Activated CD4-positive, alpha-beta T cell treated with anti-CD3 and anti-CD28 coated beads, Interleukin-2, amount 10 ng/mL, durations not matched to agents 7 days and 5 days (primary cell): ENCODE measurements at places on chromosomes 6 and 20.
A peak's percentile ranks its signal among the peaks of the same experiment; 100 is the strongest.

- no peak for DNase-seq
Observed at GRCh38 chr6:105934708-105935107, 151.4 kb upstream of the PRDM1 start.

GRCh38 chr6:19159089-19159488 lies 678.1 kb upstream of the ID4 start:
- DNase-seq: no peak

- no peak for DNase-seq
Observed at GRCh38 chr6:39074486-39074885, 25.9 kb downstream of the GLP1R start.

- no peak for DNase-seq
Observed at GRCh38 chr6:156511051-156511450, 266.1 kb upstream of the ARID1B start.

DNA sequence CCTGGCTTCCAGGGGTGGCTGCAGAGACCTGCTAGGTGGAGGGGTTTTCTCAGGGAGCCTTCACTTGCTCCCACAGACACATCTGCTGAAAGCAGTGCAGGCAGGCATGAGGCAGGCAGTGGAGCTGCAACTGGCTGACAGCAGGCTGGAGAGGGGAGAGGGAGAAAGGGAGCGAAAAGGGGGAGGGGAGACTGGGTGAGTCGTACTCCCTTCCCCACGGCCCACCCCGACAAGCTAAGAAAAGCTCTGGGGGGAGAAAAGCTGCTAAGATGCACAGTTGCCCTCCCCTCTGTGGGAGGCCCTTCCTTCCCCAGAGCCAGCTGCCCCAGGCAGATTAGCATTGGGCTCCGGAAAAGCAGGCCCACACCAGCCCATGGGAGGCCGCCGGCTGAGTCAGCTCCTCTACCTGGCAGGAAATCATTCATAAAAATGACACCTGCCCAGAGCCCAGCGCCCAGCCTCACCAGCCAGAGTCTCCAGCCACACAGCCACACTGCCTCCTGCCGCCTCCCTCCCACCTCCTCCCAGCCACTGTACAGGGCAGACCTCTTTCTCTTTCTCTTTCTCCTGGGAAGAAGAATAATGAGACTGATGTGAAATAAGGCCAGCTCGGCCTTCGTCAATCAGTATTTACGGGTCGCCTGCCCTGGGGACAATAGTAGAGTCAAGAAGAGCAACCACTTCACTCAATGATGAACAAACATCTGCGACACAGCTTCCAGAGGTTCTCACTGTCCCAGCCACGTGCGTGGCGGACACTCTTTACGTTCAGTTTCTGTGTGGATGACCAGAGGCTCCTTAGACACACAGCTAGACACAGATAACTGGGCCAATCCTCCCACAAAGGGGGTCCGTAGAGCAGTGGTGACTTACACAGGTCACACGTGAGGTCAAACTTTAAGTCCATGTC lies 7.7 kb upstream of the C20orf203 start:
- DNase-seq: peak; percentile 9

GRCh38 chr6:131366223-131366622 lies 206.8 kb upstream of the ARG1 start:
- no peak for DNase-seq

DNA sequence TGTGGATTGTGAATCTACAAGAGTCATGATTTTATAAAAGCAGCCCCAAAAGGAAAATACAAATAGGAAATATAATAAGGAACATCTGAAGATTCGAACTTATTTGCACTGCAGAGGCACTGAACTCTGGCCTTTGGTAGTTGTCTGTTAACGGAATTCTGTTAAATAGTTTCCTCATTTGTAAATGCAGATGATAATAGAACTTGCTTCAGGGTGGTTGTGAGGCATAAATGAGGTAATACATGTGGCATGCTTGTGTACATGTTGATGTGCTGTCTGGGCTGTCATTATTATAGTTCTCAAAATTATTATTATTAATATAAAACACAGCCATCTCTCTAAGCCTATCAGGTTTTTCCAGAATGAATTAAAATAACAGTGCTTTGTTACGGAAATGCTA lies 302.0 kb downstream of the NRN1 start:
- DNase-seq: no peak

- DNase-seq: no peak
Observed at GRCh38 chr6:156183678-156184077, 593.5 kb upstream of the ARID1B start.

DNA sequence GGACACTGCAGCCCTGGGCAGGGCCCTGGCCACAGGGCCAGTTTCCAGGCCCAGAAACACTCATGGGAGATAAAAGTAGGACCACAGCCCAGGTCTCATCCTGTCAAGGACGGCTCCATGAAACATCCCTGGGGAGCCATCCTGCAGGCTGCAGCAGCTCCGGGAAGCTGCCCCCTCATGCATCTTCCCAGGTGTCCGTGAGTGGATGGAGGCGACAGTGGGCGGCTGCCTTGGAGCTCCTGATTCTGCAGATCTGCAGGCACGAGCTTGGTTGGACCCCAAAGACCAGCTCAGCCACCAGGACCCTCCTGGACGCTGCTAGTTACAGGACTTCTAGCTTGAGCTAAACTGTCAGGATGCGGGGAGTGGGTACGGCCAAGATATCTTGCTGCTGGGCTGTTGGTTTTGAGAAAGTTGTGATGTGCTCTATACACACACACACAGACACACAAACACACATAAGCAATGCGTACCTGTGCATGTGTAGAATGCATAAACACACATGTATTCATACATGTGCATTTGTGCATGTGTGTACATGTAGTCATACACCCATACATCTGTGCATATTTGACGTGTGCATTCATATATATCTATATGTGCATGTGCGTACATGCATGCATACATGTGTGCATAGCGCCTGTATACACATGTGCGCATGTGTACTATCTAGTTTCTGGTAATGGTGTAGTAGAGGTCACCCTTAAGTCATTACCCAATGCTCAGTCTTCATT lies 297.8 kb downstream of the TAF4 start:
- no peak for DNase-seq

DNA sequence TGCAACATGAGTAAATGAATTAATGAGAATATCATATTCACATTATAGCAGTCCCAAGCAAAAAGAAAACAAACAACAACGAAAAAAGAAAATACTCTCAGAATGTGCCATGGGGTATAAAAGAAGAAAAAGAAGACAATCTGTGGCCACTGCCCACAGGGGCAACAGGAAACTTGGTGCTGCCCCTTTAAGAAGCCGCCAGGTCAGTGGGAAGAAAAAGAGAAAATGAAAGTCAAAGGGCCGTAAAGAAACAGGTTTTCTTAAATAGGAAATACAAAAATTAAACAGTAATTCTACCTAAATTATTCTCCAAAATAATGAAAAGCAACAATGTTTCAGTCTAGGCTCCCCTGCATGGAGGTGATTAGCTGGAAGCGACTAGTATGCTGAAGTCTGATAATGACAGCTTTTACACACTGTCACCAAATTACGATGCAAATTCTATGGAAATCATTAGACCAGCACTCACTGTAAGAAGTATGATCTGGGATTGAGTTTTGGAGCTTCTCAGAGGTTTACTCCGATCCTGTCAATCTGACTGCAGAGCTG lies 23.6 kb downstream of the GMDS start:
- DNase-seq: no peak

DNA sequence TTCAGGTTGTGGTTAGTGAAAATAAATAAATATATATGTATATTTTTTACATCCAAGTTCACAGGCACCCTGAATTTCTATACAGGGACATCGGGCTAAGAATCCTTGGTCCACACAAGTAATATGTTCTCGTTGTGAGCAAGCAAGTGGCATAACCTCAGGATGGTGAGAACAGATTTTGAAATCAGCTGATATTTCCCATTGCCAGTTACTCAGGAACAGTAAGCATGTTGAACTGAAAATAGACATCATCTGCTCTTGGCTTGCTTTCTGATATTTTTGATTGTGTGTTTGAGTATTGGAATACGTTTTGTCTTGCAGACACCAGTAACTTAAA lies 87.7 kb downstream of the TRMT6 start:
- DNase-seq: no peak

- DNase-seq: peak; percentile 34
Observed at GRCh38 chr6:25007269-25007699, 71.5 kb upstream of the RIPOR2 start.

- no peak for DNase-seq
Observed at GRCh38 chr6:12364621-12365020, 74.5 kb downstream of the EDN1 start.

DNA sequence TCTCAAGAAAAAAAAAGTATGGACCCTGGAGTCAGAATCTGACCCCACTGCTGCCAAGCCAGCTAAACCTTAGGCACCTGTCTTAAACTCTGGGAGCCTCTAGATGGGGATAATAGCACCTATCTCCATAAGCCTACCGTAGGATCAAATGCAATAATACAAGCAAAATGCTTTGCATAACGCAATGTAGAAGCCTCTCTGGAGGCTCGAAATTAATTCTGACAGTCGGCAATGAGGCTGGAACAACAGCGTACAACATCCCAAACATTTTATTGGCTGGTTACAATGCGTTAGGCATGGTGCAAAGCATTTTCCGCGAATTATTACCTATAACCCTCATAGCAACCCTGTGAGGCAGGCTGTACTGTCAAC lies 521 bp downstream of the CDK5RAP1 start:
- DNase-seq: no peak

DNA sequence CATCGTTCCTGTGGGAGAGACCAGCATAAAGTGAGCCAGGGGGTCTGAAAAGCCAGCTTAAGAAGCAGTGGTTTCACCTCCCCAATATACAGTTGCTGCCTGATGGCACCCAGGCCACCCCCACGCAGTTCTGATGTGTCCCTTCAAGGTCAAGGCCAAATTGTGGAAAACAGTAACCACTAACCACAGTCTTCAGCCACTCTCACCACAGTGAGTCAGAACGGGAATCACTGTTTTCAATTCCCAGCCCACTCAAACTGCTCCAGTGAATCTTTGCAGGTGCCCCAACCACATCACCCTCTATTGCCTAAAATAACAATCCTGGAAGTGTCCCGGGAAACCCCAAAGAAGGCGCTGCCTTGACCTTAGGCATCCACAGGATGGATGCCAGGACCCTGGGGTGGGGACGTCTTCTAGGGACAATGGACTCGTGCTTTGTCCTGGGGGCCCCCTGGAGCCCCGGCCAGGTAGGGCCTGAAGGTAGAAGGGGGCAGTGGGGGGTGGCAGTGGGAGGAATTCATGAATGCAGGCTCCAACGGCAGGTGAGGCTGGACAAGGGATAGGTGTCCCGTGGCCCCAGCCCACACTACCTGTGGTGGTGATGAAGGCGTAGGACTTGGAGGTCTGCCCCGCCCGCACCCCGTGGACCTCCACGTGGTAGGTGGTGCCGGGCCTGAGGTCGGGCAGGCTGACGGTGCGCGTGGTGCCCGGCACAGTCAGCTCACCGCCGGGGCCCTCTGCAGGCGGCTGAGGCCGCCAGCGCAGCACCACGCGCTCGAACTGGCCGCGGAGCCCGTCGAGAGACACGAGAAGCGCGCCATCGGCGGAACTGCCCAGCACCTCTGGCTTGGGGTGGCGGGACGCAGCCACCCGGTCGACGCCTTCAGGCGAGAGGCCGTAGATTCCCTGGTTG lies 22.2 kb downstream of the TNXB start:
- no peak for DNase-seq
